AG20443 (cell line): ENCODE measurements at places on chromosomes 4 and X.

- no peak for DNase-seq
Observed at GRCh38 chr4:20317424-20317985, 65.8 kb downstream of the SLIT2 start.

DNA sequence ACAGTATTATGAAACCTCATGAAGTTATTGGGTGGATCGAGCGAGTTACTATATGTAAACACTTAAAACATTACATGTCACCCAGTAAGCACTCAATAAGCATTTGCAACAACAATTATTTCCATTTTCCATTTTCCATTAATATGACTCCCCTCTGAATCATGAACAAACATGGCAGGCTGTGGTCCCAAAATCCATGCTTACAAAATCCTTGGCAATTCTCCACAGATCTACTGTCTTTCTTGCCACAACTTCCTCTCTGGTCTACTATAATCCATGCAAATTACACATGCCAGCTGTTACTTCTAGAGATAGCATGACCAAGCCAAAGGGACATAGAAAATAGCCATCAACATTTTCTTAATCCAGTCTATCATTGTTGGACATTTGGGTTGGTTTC lies 22.0 kb downstream of the ASB11 start:
- DNase-seq, result no peak

- DNase-seq, result peak; percentile 58
Observed at GRCh38 chr4:7161721-7162214, 30.6 kb upstream of the SORCS2 start.

DNA sequence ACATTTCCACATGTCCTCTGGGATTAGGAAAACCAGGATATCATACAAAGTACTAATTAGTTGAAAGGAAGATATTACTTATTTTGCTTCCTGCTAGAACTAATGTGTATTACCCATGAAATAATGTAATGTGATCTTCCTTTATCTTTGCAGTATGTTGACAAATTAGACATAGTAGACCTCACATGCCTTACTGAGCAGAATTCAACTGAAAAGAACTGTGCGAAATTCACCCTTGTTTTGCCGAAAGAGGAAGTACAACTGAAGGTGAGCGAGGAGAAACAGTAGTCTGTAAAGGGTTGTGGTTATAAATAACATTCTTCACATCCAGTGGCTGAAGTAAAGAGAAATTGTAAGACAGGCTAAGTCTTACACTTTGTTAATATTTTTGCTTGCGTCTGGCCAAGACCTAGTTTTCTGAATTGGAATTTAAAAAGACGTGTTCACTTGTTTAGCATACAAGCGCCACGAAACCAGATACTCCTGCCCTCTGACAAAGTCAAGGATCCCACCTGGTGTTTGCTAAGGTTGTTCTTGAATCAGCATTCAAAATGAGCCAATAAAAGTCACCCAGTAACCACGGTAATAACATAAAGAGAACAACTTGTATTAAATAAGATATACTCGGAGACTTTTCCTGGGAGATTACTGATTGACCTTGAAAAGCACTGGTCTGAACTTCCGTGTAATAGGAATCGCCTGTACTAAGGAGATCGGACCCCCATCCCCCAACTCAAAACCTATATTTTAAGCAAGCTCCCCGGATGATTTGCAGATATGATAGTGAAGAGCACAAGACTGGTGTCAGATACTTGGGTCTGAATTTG lies 16.9 kb downstream of the STAP1 start:
- DNase-seq, result no peak

- DNase-seq, result peak; percentile 55
Observed at GRCh38 chr4:87150498-87151261, 69.7 kb downstream of the KLHL8 start.

DNA sequence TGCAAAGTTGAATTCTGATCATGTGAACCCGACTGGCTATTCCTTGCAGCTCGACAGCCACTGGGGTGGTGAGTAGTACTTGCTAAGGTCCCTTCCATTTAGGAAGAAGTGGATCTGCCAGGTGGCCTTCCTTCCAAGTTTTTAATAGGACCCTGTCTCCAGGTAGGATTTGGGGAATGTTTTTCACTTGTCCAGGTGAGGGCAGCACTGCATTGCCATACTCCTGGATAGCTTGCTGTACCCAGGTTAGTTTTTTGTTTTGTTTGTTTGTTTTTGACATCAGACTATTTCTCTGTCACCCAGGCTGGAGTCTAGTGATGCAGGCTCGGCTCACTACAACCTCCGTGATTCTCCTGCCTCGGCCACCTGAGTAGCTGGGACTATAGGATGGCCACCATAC lies 29.8 kb downstream of the SAGE1 start:
- no peak for DNase-seq

DNA sequence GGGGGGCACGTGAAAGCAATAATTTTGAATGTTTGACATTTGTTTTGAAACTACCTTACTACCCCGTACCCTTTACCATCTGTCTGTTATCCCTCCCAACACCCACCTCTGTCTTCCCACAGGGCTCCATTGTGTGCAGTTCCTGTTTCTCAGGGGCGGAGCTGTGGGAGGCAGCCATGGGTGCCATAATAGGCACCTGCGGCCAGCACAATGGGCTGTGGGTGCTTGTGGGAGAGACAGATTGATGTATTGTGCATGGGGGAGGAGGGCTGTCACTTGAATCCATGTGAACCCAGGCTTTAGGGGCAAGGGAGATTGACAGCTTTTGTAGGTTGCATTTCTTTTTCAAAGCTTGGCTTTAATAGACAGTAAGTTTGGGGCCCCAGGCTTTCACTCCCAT lies 122.6 kb upstream of the CXorf66 start:
- DNase-seq, result no peak

- no peak for DNase-seq
Observed at GRCh38 chrX:129091097-129091496, 432.2 kb downstream of the SMARCA1 start.
